MCF 10A (cell line): ENCODE measurements at places on chromosomes 5 and 9. TPM values are rescaled to one million over a fixed set of nuclear protein-coding genes. Genes with fewer than 3 reads are reported as not detected.

Gene NUDT2
- 30.6 and 35.0 TPM in 2 replicates for total RNA-seq

Gene TSSK1B
- 0.35 and 0.39 TPM in 2 replicates for total RNA-seq

Gene PCDHA12
- total RNA-seq: 6.1 and 9.6 TPM in 2 replicates

Gene SPEF2
- total RNA-seq: 5.3 and 5.6 TPM in 2 replicates

Gene OR1N2
- total RNA-seq: not detected in 2 replicates

Gene PCDHB11
- 0.75 and 1.3 TPM in 2 replicates for total RNA-seq

GRCh38 chr5:151550146-151550545, 41.0 kb downstream of the FAT2 start:
- H3K4me1 ChIP-seq: peaks cover 13% of the 10 kb centered on the region
- peaks cover 68% of the 10 kb centered on the region for H3K36me3 ChIP-seq
- peak; percentile 79 for DNase-seq
- no peaks in the 10 kb centered on the region for H3K27me3 ChIP-seq
- no peak overlapping the region for H3K27ac ChIP-seq

DNA sequence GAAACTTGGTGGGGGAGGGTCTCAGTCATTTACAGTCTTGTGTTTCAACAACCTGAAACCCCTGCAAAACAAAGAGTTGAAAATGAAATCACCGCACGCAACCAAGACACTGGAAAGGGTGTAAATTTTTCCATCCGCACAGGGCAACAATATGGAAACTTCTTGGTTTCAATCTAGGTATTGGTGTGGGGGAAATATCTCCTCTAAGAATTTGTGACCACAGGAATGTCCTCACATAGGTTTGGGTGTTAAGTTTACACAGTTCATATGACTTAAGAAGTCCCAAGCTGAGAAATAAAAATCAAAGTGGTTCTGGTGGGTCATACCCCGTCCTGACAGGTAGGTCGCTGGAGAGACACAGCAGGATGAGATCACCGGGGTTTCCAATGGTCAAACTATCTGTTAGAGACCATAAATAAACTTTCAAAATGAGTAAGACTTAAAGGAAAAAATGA, 51.9 kb upstream of the PIP5K1B start:
- peaks cover 38% of the 10 kb centered on the region for H3K27me3 ChIP-seq
- H3K27ac ChIP-seq: no peak overlapping the region
- no peak overlapping the region for H3K4me3 ChIP-seq
- no peak for DNase-seq
- H3K36me3 ChIP-seq: no peaks in the 10 kb centered on the region

GRCh38 chr9:137722481-137722880, 103.7 kb downstream of the EHMT1 start:
- peaks cover 65% of the 10 kb centered on the region for H3K36me3 ChIP-seq
- H3K4me1 ChIP-seq: peaks cover 11% of the 10 kb centered on the region
- DNase-seq: no peak
- H3K27ac ChIP-seq: peak overlapping the region; percentile 90
- no peak overlapping the region for H3K4me3 ChIP-seq

DNA sequence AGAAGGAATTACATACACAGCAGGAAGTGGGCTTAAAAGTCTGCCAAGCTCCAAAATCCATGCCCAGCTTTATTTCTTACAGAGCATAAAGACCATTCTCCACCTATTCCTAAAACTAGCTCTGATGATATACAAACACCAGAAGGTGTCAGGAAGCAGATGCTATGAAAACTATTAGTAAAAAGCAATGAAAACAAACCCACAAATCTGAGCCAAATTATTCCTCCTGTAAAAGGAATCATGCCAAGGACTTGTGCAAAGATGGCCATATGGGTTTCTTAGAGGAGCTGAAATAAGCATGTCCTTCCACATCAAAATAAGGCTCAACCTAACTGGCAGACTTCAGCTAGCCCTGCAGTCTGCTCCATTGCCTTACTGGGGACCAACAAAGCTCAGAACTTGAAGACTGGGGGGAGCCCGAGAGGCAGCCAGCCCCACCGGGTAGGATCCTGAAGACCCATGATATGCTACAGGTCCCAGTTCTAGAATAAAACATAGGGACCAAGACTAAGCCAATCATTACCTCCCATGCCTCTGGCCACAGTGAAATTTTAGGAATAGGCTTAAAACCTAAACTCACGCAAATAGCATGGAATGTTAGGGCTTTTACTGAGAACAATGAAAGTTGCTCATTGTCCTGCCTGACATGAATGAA, 42.8 kb upstream of the GABRP start:
- H3K4me3 ChIP-seq: no peak overlapping the region
- H3K27me3 ChIP-seq: no peaks in the 10 kb centered on the region
- peaks cover 5% of the 10 kb centered on the region for H3K4me1 ChIP-seq
- no peak overlapping the region for H3K27ac ChIP-seq
- DNase-seq: no peak

- DNase-seq: no peak
- H3K4me1 ChIP-seq: peaks cover 13% of the 10 kb centered on the region
- no peak overlapping the region for H3K27ac ChIP-seq
- H3K27me3 ChIP-seq: no peaks in the 10 kb centered on the region
Measured at GRCh38 chr9:93127395-93127911, 6.6 kb downstream of the NINJ1 start.

- no peak overlapping the region for H3K27ac ChIP-seq
- H3K4me3 ChIP-seq: no peak overlapping the region
- H3K36me3 ChIP-seq: peaks cover 89% of the 10 kb centered on the region
- H3K4me1 ChIP-seq: no peaks in the 10 kb centered on the region
Measured at GRCh38 chr9:32431196-32431595, 46.8 kb downstream of the ACO1 start.

DNA sequence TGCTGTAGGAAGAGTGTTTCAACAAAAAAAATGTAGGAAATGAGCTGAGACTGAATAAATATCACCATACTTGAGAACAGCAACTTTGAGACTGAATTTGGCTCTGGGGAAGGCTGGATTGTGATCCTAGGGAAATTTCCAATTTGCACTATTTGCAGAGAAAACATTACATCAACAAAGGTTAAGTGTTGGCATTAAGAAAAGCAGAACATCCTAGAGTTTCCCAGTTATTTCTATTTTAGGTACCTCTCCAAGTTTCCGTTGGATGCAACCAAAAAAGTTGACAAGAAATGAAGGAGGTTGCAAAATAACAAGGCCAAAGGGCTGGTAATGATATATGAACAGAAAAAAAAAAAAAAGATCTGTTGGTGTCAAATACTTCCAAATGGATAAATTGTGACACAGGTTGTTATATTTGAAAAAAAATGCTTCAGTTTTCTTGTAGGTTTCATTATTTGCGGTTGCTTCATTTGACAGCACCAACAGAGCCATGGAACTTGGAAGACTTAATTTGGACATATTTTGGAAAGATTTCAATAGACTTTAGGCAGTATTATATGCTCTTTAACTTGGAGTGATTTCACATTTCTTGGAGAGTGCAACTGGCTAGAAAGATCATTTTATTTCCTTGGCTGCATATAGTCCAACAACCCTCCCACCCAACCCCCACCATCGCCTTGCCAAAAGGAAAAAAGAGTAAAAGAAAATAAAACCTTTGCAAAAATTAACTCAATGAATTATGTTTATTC, 230.8 kb downstream of the ZNF608 start:
- no peaks in the 10 kb centered on the region for H3K36me3 ChIP-seq
- peaks cover 9% of the 10 kb centered on the region for H3K4me1 ChIP-seq
- no peak for DNase-seq
- no peak overlapping the region for H3K4me3 ChIP-seq
- H3K27ac ChIP-seq: peak overlapping the region; percentile 17
